ENCODE measurements at places on chromosomes 13 and 19.

DNA sequence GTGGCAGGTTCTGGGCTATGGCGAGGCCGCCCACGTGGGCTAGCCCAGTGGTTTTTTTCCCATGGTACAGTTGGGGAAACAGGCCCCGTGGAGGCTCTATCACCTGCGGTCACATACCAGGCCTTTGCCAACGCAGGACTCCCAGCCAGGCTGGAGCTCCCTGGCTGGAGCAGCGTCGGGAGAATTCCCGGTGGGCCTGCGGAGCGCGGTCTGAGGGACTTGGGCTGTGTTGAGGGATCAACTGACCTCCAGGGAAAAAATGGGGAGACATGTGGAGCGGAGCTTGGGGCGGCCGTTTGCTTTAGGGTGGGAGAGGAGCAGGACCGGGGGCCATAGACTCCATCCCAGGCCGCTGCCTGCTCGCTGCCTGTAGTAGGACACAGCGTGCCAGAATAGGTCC lies 16.4 kb downstream of the DOT1L start:
- DNase-seq: no peak

DNA sequence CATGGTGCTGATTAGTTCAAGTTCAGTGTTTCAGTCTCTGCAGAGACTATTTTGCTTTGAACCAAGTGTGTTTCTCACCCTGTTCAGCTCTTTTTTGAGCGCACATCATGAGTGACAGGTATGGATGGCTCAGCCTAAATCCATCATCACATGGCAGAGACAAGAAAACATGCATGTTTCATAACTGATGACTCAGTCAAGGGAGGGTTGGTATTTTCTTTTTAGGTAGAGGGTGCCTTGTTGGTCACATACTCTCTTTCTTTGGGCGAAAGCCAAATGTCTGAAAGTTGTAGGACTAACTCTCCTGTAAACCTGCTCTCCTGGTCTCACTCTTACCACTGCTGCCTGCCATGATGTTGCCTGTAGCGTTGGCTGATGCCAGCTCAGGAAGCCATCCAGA lies 48.1 kb upstream of the RAP2A start:
- DNase-seq: no peak

DNA sequence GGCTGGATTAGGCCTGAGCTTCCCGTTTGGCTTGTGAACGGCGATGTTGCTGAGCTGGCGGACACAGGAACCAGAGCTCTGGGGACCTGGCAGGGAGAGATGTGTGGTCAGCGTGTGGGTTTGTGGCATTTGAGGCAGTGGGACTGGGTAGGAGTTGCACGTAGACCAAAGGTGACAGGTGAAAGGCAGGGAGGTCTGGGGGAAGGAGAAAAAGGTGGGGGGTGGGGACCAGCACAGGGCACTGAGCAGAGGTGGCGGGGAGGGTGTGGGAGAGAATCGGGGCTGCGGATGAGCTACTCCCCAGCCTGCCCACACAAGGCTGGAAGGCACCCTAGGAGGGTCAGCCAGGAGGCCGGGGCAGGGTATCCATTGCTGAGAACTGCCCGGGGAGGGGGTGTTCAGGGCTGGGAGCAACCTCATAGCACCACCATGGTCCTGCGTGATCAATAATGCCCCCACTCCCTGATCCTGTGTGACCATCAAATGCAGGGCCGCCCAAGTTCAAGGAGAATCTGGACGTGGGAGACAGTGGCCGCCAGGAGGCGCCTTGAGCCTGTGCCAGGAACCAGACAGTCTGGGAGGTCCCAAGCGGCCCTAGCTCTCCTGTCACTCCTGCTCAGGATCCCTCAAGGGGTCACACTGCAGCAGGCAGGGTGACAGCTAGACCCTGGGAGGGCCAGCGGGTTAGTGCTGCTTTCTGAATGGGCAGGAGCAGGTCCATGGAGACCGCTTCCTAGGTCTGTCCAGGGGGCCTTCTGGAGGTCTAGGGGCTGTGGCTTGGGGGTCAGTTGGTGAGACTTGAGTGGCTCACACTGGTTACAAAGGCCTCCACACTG lies 12.8 kb upstream of the SELENOW start:
- peak; percentile 70 for DNase-seq

DNA sequence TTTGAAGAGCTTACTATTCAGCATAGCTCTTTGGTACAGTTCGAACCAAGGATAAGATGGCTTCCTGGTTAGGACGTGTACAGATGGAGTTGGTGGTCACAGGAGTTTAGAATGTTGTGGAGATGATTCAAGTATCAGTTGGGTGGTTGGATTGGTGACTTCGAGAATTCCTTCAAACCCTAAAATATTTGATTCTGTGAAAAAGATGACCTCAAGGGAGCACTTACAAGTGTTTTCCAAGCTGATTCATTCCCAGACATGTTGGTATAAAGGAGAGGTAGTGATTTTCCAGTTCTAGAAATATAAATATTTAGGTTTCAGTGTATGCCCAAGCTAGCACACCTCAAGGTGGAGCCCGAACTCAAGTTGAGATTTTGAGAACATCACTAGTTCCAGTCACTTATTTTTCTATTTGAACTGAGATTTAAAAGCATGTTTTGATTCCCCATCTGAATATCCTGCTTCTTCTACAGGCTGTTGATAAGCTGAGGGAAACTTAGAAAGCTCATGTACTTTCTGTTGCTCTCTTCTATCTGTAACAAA lies 306.1 kb downstream of the DCT start:
- no peak for DNase-seq

DNA sequence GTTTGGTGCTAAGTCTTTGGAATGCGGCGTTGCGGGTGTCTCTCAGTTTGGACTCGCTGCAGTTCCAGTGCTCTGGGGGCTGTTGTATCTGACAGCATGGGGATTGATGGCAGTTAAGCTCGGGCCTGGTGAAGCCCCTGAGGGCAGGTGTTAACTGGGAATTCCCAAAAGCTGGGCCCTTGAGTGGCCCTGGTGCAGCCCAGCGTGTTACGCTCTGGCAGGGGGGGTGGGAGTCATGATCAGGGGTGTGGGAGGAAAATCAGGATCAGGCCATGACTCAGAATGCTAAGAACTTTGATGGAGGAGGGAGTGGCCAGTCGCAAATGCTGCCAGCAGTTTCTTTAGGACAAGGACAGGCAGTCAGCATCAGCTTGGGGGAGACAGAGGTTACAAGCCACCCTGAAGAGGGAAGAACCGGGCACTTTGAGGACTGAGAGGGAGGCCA lies 19.6 kb downstream of the AP2A1 start:
- no peak for DNase-seq

- DNase-seq: peak; percentile 95
These were observed at the start of gene MLLT1 for GRCh38 chr19:6279931-6280591. TSS of gene MLLT1 (minus strand) at chr19:6279975. CDS start at chr19:6279784, 191 bp downstream.

GRCh38 chr19:14536926-14537692 lies 7.7 kb downstream of the TECR start:
- DNase-seq: no peak

- no peak for DNase-seq
These were observed 39.5 kb upstream of the GRTP1 start for GRCh38 chr13:113403255-113404104.

GRCh38 chr19:56778351-56778750 lies 62.2 kb downstream of the PEG3 start:
- no peak for DNase-seq

DNA sequence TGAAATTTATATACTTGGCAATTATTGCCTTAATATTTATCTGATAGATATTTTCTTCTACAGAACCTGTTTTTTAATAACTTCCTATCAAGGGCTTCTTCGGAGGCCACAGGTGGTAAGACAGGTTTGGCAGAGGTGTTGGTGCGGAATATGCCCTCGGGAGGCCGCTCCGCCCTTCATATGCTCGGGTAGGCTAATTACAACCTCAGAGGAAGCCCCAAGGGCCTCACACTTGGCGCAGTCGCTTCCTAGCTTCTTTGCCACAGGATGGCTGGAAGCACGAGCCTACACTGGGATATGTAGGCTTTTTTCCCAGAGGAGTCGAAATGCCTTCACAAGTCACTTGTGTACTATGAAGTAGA lies 68.8 kb downstream of the LMO7 start:
- DNase-seq: no peak
